ENCODE measurements at places on chromosomes 12 and 14.

GRCh38 chr14:71372411-71372838 lies 465.2 kb downstream of the PCNX1 start:
- DNase-seq, result peak; percentile 61

DNA sequence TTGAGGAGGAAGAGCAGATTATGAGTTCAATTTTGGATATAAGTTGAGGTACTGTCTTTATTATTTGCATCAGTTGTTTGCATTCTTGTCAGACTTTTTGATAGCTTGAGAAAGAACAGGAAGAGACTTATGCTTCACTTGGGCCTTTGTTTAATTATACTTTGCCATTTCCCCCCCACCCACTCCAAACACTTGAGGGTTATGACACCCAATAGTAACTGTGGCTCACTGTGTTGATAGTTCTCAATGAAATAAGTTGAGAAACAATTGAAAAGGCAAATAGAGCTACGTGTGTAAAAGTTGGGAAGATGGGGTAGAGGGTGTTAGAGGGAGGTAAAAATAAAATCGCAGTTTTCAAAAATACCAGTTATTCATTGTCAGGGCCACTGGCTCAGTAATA lies 17.7 kb downstream of the NAA30 start:
- DNase-seq, result no peak

GRCh38 chr14:92511453-92512238 lies 1.9 kb upstream of the RIN3 start:
- peak; percentile 92 for DNase-seq

- no peak for DNase-seq
These were observed 845 bp downstream of the TMEM132C start for GRCh38 chr12:128267651-128268378.

GRCh38 chr12:67669934-67670631 lies 21.5 kb downstream of the DYRK2 start:
- no peak for DNase-seq

DNA sequence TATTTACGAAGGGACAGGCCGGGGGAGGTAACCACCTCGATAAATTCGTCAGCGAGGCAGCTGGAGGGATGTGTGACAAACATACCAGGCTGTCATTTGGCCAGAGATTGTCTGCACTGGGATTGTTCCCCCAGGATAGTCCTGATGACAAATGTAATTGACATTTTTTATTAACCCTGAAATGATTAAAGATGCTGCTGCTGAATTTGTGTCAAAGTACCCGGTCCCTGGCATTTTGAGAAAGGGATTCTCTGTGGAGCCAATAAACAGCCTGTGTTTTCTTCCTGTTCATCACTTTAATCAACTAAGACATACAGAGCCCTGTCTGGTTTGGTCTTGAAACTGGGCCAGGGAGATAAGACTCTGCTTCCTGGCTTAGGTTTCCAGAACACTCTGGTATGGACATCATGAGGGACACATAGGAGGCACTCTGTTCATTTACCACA lies 117.6 kb downstream of the SLC25A47 start:
- no peak for DNase-seq

DNA sequence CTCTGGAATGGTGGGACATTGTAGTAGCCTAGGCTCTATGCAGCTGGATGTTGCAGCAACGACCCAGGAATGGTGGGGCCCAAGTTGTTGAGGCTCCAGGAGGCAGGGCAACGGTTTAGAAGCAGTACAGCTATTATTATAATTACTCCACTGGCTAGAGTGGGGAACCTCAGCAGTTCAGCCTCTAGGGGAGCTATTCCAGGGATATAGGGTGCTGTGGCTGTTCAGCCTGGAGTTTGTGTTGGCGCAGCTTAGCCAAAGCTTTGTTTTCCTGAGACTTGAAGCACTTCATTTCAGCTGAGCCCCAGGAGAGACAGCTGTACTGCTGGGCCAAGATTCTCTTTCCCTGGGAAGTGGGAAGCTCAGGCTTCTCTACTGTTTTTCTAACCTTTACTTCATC lies 1023.0 kb upstream of the ATXN7L3B start:
- peak; percentile 3 for DNase-seq

DNA sequence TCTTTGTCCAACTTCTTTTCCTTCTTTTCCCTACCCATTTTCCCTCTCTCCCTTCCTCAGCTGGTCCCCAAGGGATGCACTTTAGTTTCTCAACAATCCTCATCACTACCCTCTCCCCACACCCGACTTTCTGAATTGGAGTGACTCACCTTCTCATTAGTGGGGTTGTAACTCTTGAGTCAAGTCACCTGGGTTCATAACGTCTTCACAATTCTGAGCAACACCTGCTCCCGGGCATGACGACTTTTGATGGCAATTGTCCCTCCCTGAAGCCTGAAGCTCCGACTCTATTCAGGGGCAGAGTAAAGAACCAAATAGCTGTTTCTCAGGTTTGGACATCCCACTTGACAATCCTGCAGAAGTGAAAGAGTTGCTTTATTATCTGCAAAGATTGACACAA lies 82.7 kb upstream of the OTX2 start:
- no peak for DNase-seq

Measured in A549 (cell line).